Thoracic aorta (tissue), 2 donors: ENCODE measurements at places on chromosomes 4 and X.
A peak's percentile ranks its signal among the peaks of the same experiment; 100 is the strongest.

DNA sequence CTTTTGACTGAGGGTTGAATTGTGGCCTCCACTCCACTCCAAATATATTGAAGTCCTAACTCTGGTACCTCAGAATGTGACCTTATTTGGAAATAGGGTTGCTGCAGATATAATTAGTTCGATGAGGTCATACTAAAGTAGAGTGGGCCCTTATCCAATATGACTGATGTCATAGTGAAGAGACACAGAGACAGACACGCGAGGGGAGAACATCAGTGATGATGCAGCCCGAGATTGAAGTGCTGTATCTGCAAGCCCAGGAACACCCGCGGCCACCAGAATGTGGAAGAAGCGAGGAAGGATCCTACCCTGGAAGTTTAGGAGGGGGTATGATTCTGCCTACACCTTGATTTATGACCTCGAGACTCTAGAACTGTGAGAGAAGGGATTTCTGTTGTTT, 279.0 kb downstream of the ANKRD50 start:
- H3K36me3 ChIP-seq = no peaks in the 10 kb centered on the region
- H3K4me3 ChIP-seq = no peak overlapping the region
- peaks cover 4% of the 10 kb centered on the region for H3K4me1 ChIP-seq
- DNase-seq = no peak
- no peaks in the 10 kb centered on the region for H3K27me3 ChIP-seq

- DNase-seq = no peak
- H3K27me3 ChIP-seq = no peaks in the 10 kb centered on the region
- no peak overlapping the region for H3K4me3 ChIP-seq
- no peaks in the 10 kb centered on the region for H3K36me3 ChIP-seq
- no peaks in the 10 kb centered on the region for H3K4me1 ChIP-seq
These were observed 193.1 kb downstream of the PARM1 start for GRCh38 chr4:75126058-75126457.

- no peaks in the 10 kb centered on the region for H3K36me3 ChIP-seq
- no peak for DNase-seq
- H3K4me1 ChIP-seq = no peaks in the 10 kb centered on the region
- no peak overlapping the region for H3K4me3 ChIP-seq
- no peak overlapping the region for H3K27ac ChIP-seq
These were observed 51.7 kb downstream of the GABRA3 start for GRCh38 chrX:152399395-152399794.

DNA sequence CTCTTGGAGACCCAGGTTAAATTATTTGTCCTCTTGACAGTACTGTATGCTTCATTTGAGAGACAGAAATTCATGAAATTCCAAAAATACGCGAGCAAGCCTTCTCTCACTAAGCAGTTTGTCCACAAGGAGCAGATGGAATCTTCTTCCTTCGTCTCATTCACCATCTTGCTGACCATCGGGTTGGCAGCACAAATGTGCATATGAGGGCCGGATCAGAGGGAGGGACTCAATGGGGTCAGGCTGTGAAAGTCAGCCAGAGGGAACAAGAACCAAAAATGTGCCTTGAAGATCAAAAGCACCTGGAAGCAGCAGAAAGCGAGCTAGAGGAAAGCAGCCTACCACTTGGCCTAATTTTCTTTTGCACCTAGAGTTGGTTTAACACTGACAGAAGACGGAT, 16.4 kb downstream of the NHSL2 start:
- H3K27ac ChIP-seq = no peak overlapping the region
- no peaks in the 10 kb centered on the region for H3K27me3 ChIP-seq
- no peak overlapping the region for H3K4me3 ChIP-seq
- no peaks in the 10 kb centered on the region for H3K4me1 ChIP-seq

- no peak overlapping the region for H3K4me3 ChIP-seq
- no peaks in the 10 kb centered on the region for H3K27me3 ChIP-seq
- H3K36me3 ChIP-seq = no peaks in the 10 kb centered on the region
- H3K27ac ChIP-seq = no peak overlapping the region
- DNase-seq = no peak
These were observed 51.5 kb downstream of the SLC9A7 start for GRCh38 chrX:46707274-46707965.

DNA sequence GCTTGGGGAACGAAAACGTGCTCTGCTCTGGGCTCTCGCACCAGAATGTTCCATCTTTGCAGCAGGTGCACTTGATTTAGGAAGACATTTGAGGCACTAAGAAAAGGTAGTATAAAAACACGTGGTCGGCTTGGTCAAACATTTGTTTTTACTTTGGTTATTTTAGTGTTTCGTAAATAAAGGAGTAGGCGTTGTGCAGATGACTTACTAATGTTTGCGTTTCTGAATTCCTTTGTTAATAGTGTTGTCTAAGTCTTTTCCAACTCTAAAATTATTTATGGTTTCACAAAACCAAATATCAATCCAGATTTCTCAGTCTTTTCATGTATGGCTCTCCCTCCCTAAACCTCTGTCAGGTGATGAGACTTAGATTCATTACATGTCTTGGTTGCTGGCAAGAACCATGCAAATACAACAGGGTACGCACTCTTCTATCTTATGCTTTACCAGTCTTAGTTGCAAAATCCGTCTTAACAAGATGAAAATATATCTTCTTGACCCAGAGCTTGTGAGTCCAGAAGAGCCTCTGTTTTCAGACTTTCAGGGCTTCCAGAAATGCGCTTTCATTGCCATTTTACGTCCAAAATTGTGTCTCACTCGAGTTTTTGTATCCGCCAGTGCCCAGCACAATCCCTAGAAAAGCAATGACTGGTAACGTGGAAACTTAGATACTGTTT, 686 bp downstream of the MTHFD2L start:
- H3K4me1 ChIP-seq = peaks cover 2% of the 10 kb centered on the region
- peak overlapping the region; percentile 87 for H3K27ac ChIP-seq
- no peak for DNase-seq
- no peaks in the 10 kb centered on the region for H3K36me3 ChIP-seq
- peak overlapping the region; percentile 81 for H3K4me3 ChIP-seq

- DNase-seq = no peak
- no peaks in the 10 kb centered on the region for H3K4me1 ChIP-seq
- H3K36me3 ChIP-seq = peaks cover 80% of the 10 kb centered on the region
These were observed 26.8 kb upstream of the SCD5 start for GRCh38 chr4:82825425-82825824.

DNA sequence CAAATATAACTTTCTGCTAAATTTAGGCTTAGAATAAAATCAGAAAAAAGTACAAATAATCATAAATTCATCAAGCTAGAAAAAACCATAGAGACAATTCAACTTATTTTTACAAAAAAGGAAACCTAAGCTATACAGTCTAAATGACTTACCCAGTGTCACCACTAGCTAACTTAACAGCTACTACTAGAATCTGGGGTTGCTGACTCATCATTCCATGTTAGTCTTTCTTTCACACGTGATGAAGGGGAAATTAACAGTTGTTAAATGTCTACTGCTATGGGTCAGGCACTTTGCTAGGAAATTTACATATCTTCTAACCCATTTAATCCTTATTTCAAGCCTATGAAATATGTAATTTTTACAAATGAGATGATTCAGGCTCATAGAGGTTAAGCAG, 349.3 kb upstream of the GALNT7 start:
- no peaks in the 10 kb centered on the region for H3K36me3 ChIP-seq
- H3K4me1 ChIP-seq = no peaks in the 10 kb centered on the region
- DNase-seq = no peak
- H3K4me3 ChIP-seq = no peak overlapping the region
- no peaks in the 10 kb centered on the region for H3K27me3 ChIP-seq

DNA sequence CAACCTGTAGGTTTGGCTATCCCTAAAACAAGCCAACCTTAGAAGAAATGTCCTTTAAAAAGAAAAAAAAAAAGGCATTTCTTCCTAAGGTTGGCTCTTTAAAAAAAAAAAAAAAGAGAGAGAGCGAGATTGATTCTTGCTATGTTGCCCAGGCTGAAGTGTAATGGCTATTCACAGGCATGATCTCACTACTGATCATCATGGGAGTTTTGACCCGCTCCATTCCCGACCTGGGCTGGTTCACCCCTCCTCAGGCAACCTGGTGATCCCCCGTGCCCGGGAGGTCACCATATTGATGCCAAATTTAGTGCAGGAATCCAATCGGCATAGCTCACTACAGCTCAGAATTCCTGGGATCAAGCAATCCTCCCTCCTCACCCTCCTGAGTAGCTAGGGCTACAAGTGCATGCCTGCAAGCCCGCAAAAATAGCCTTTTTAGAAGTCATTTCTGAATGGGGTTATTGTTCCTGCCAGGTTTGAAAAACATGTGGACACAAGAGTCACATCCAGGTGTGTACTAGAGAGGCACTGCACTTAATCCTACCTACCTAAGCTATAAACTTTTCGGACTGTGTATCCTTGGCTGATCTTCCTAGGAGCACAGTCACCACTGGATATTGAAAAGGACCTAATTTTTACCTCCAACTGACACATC, 61.4 kb upstream of the ZCCHC13 start:
- H3K27me3 ChIP-seq = no peaks in the 10 kb centered on the region
- peaks cover 2% of the 10 kb centered on the region for H3K4me1 ChIP-seq
- H3K4me3 ChIP-seq = no peak overlapping the region
- no peaks in the 10 kb centered on the region for H3K36me3 ChIP-seq
- H3K27ac ChIP-seq = no peak overlapping the region

DNA sequence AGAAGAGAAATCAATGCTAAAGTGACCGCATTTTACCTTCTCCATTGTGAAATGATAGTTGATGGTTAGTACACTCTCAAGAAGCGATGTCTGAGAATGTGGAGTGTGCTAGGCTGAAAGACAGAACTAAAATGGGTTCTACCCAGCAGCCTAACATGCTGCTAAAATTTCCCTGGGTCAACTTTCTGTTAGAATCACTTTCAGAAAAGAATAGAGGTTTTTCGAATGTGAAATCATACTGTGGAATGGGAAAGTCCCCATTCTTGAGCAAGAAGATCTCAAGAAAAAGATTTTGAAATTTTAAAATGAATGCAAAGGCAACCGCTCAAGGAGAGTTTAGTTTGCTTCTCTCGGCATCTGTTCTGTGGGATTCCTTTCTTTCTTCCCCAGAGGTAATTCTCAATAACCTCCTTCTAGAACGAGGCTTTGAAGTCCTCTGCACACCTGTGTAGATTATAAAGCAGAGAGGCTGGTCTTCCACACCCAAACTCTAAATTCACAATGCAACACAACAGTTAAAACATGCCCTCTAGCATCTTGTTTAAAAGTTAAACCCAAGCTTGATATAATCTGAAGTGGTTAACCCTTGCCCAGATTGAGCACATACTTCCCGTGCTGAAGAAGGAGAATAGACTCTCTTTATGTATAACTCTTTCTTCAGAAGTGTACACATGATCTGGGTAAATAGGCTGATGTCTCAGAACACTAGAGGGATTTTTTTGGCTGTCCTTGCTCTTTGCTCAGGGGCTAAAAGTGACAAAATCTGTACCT, 208.7 kb upstream of the KLF3 start:
- H3K36me3 ChIP-seq = no peaks in the 10 kb centered on the region
- H3K4me3 ChIP-seq = no peak overlapping the region
- no peak for DNase-seq

GRCh38 chrX:74680391-74680790, 66.0 kb upstream of the RLIM start:
- H3K4me1 ChIP-seq = no peaks in the 10 kb centered on the region
- H3K4me3 ChIP-seq = no peak overlapping the region
- H3K27ac ChIP-seq = no peak overlapping the region
- no peaks in the 10 kb centered on the region for H3K36me3 ChIP-seq

DNA sequence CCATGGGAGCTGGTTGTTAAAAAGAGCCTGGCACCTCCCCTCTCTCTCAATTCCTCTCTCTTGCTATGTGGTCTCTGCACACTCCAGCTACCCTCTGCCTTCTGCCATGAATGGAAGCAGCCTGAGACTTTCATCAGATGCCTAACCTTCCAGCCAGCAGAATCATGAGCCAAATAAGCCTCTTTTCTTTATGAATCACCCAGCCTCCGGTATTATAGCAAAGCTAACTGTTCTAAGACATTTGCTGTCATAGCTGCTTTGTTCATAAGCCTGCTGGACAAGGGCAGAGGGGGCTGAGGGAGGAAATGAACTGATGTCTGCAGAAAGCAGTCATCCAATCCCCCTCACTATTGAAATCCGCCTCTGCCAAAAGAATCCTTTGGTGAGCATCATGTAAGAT, 196.7 kb downstream of the ZNF330 start:
- no peaks in the 10 kb centered on the region for H3K27me3 ChIP-seq
- no peak overlapping the region for H3K4me3 ChIP-seq
- H3K4me1 ChIP-seq = peaks cover 11% of the 10 kb centered on the region

DNA sequence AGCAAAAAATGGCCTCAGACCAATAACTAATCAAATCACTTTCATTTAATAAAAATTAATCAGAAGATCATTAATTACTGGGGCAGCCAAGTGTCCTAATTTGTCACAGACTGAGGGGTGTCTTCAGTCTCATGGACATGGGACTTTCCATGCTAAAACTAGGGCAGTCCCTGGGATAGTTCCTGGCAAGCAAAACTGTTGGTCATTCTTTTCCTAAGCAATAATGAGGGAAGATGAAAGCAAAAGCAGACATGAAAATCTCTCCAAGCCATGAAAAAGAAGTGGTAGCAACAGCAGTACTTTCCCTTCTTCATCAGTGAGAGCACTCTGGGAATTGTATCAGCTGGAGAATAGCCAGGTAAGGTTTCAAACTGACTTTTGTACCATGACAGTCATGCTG, 3.7 kb upstream of the ANTXR2 start:
- no peak overlapping the region for H3K4me3 ChIP-seq
- no peaks in the 10 kb centered on the region for H3K36me3 ChIP-seq
- H3K27me3 ChIP-seq = no peaks in the 10 kb centered on the region
- no peak for DNase-seq
- no peak overlapping the region for H3K27ac ChIP-seq
- H3K4me1 ChIP-seq = peaks cover 11% of the 10 kb centered on the region

DNA sequence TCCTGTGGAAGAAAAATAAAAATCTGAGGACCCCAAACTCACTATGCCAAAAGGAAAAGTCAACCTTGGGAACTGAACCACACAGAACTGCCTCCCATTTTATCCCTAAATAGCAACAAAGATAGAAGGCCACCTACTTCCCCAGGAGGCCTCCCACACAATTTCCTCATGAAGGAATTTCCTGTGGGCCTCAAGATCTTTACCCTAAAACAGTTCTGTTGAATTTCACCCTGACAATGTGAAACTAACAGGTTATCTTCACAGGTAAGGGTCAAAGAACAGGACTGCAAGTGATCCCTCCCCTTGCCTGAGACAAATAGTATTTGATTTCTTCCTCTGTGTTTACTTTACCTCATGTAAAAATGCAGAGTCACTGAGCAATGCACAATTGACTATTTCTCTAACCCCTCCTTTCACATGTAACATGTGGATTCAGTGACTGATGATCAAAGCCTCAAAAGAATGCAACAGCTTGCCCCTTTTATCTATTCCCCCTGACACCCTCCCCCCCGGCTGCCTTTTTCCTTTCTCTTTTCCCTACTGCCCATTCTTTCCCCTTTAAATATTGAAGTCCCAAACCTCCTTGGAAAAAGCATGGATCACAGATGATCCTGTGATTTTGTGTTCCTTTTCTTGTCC, 33.3 kb downstream of the MEPE start:
- H3K4me1 ChIP-seq = no peaks in the 10 kb centered on the region
- no peak overlapping the region for H3K4me3 ChIP-seq
- no peaks in the 10 kb centered on the region for H3K36me3 ChIP-seq
- DNase-seq = no peak
- H3K27me3 ChIP-seq = no peaks in the 10 kb centered on the region

GRCh38 chr4:183430317-183430993, 14.0 kb upstream of the CDKN2AIP start:
- no peaks in the 10 kb centered on the region for H3K27me3 ChIP-seq
- no peak for DNase-seq

- H3K4me3 ChIP-seq = no peak overlapping the region
- DNase-seq = no peak
- no peaks in the 10 kb centered on the region for H3K27me3 ChIP-seq
- H3K36me3 ChIP-seq = no peaks in the 10 kb centered on the region
- H3K27ac ChIP-seq = no peak overlapping the region
These were observed 583.2 kb upstream of the INTU start for GRCh38 chr4:127049526-127049925.
